Effector CD8-positive, alpha-beta T cell (primary cell): ENCODE measurements at places on chromosomes 2 and 18.

DNA sequence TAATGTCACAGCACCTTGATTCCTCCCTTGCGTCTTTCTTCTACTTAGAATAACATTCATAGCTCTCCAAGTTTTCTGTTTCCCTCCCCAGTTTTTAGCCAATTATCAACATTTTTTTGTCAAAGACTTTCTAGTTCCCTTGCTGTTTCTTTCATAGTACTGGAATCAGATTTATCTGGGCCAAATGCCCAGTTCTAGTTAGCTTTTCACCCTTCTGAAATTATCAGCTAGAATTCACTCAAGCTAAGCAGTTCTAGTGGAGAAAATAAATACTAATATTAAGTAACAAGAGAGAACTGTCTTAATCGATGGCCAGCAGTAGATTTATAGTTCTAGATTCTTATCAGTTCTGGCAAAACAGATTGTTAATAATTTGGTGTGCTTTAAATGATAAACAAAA lies 36.2 kb downstream of the EFEMP1 start:
- DNase-seq = no peak

DNA sequence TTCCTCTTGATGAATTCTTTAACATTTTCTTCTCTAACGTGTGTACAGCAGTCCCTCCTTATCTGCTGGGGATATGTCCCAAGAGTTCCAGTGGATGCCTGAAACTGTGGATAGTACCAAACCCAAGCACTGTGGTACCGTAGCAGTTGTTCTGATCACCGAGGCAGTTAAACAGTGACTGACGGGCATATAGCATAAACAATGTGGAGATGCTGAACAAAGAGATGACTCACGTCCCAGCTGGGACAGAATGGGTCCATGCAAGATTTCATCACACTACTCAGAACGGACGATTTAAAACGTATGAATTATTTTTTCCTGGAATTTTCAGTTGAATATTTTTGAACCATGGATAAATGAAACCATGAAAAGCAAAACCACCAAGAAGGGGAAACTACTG lies 54.5 kb upstream of the SPAG16 start:
- DNase-seq = no peak

DNA sequence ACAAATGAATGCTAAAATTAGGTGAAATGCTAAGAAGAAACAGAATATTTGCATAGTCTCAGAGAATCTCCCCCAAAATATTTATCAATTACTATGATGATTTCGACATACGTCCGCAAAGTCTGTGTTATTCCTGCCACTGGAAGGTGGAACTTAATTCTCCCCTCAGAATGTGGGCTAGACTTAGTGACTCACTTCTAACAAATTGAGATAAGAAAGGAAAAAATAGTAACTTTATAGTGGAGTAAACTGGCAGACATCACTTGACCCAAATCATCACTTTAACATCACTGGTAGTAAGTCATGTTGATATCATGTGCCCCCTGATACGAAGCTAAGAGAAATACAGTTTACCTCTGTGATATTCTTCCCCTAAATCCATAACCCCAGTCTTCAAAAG lies 23.5 kb downstream of the HADHB start:
- DNase-seq = no peak

- no peak for DNase-seq
Observed at GRCh38 chr2:73337828-73338227, 44.5 kb upstream of the EGR4 start.

GRCh38 chr18:12904012-12904516 lies 20.0 kb upstream of the PTPN2 start:
- no peak for DNase-seq

GRCh38 chr2:233111427-233111826 lies 51.3 kb downstream of the INPP5D start:
- DNase-seq = no peak

DNA sequence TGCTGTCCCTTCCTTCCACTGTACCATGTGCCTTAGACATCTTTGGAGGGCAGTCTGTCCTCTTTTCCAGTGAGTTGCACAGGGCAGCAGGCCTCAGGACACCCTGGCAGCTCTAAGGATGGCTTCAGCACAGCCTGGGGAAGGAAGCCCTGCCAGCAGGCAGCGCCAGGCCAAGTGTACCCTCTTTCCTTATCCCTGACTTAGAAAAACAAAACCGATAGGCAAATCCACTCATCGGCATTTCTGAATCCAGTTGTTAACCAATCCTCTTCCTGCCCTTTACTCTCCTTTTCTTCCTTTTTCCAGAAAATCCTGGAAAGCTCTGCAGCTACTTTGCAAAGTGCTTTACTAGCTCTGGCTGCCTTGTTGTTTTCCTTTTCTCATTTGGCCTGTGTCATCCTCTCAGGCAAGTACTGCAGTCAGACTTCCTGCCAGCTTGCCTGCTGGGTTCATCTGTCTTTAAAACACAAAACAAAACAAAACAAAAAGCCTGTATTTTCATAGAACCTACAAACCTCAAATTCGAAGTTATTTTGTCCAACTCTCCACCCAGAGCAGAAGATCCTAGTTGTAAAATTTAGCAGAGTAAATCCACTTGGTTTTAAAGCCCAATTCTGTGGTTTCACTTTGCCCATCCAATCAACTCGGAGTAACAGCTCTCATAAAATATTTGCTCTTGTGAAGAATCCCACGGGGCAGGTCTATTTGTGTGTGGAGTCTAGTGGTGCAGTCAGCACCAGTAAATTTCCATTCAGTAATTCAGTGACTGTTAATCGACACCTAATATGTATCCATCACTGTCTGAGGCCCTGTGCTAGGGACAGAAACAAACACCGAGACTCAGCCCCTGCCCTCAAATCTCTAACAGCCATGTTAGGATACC lies 45.2 kb downstream of the PCBP1 start:
- no peak for DNase-seq

- no peak for DNase-seq
Observed at GRCh38 chr2:147224070-147224469, 620.8 kb upstream of the ACVR2A start.

DNA sequence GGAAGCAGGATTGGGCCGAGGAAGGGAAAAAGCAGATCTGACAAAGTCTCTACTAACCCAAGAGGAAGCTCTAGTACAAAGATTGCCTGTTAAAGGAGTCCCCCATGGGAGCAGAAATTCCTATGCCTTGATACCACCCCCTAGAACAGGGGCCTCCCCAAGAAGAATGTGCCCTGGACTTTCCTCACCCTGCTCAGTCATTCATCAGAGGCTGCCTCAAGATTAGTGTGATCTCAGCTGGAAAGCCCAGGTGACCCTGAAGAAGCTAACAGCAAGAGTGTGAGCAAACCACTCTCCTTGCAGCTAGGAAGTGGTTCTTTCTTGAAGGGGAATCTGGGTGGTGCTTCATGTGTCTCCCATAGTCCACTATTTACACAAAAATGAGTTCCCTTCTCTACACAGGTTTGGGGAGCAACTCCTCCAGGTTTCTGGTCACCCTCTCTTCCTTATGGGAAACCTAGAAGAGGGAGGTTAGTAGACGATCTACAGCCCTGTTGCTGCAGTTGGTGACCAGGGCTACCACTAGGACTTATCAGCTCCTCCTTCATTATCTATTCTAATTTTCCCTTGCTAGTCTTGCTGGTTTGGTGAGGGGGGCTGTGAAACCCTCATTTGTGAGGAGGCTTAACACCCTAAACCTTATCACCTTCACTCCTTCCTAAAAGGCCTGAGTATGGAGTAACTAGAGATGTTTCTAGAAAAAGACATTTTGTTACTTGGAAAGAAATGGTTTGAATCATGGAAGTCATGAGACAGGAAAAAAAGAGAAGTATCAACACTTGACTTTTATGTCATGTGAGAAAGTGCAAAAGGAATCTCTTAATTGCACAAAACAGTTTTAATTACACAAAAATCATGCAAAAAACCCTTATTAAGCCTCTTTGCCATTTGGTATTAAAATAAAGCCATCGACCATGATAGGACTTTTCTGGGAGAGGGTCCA lies 2.9 kb upstream of the WDR7 start:
- no peak for DNase-seq

- DNase-seq = no peak
Observed at GRCh38 chr2:183035954-183036669, 2.1 kb downstream of the NCKAP1 start.

DNA sequence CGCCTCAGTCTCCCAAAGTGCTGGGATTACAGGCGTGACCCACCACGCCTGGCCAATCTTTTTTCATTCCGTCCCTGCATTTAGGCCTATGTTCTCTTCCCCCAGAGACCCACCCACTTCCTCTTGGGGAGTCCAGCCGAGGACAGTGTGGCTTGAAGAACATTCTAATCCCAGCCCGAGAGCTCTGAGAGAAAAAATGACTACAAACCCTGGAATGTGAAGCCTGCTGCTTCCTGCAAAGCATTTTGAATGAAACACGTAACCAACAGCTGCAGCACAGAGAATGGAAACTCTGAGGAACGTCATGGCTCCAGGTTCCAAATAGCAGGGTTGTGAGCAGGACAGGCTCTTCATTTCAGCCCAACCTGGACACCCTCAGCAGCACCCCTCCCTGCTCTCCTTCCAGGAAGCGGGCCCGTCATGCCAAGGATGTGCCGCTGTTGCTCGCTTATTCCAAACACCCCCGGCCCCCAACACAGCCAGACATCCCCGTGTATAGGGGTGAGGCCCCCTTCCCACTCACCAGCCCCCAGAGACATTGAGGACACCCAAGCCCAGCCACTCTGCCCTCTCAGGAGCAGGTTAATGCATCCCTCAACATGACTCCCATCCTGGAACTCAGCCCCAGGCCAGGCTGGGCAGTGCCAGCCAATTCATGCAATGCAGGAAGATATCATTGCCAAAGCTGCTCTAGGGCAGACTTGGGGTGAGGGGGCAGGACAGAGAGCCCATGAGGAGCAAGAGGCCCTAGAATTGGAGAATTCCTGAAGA lies 139.8 kb downstream of the ZFP36L2 start:
- DNase-seq = no peak

GRCh38 chr2:138321458-138321857 lies 180.1 kb upstream of the SPOPL start:
- DNase-seq = no peak

GRCh38 chr2:167697948-167698347 lies 549.4 kb downstream of the STK39 start:
- DNase-seq = no peak

DNA sequence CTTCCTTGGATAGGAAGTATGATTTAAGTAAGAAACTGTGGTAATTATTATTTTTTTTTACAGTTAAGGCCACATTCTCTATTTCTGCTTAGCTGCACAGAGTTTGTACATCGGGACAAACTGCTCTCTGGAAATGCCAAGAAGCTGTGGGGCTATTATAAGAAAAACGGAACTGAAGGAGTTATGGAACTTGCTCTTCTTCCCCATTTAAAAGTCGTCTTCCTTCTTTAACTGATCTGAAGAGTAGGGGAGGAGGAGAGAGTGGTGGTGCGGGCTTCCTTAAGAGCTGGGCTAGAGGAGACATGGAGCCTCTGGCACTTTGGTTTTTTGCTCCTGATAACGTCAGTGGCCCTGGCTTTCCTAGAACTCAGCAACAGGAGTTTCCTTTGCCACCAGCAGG lies 54.4 kb downstream of the RAB31 start:
- no peak for DNase-seq

- DNase-seq = no peak
Observed at GRCh38 chr2:8543383-8544170, 138.3 kb upstream of the ID2 start.
